Thyroid gland (tissue), 4 donors: ENCODE measurements at places on chromosomes 12 and 14.

- DNase-seq, result no peak
Observed at GRCh38 chr14:93249128-93249831, 42.2 kb downstream of the UBR7 start.

GRCh38 chr14:22517117-22517720 is 71.8 kb downstream of the DAD1 start:
- no peak for DNase-seq

DNA sequence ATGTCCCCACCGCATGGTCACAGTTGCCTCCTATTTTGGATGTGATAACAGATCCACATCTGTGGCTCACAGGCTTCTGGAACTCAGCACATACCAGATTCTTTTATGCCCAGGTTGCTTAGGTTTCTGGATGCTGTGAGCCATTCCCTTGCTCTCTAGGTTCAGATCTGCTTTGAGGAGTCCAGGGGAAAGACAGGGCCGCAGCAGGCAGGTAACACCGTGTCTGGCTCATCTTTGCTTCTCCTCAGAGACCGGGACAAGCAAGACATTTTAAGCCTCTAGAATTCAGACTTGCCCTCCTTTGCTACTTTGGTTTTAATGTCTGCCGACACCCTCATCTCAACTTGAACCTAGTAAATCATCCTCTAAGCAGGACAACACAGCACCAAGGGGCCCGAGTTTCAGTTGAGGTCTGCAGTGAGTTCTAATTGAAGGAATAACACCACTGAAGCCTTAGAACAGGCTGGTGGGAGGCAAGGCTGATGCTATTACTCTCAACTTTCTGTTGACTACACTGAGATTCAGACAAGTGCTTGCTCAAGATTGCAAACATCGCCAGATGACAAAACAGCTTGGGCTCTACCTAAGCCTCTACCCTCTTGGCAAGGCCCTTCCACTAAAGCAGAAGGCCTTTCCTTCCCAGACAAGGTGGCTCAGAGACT is 55.3 kb downstream of the MDM2 start:
- no peak for DNase-seq

DNA sequence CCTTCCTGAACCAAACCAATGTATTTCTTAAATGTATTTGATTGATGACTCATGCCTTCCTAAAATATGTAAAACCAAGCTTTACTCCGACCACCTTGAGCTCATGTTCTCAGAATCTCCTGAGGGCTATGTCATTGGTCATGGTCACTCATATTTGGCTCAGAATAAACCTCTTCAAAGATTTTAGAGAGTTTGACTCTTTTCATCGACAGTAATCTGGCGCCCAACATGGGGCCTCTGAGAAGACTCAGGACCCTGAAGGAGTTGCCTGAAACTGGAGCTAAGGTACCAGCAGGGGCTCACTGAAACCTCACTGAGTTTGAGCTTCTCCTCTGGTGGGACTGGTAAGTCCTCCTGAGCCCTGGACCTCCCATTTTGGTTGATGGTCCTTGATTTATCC is 17.2 kb upstream of the PSMC1 start:
- no peak for DNase-seq

- DNase-seq, result no peak
Observed at GRCh38 chr12:107544937-107545336, 140.7 kb upstream of the PWP1 start.

DNA sequence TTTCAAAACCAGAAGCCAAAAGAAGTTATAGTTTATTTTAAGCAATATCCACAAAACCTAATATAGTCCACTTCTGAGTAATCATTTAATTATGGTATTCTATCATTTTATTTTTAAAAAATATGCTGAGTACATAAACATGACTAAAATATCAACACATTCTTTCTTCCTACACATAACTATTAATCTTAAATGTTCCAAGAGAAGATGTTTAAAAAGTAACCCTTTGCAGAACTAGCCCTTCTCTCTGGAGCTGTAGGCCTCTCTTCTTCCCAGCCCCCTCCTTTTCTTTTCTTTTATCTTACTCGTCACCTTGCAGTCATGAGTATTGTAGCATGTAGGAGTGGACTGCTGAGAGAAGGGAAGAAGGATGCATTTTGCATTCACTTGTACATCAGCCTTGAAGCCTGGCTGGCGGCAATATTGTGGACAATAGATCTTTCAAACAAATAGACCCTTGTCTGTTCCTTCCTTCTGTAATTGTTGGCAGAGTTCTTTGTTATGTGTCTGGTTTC is 941.9 kb downstream of the NRXN3 start:
- no peak for DNase-seq

GRCh38 chr14:50082784-50083466 is 33.4 kb downstream of the VCPKMT start:
- no peak for DNase-seq

DNA sequence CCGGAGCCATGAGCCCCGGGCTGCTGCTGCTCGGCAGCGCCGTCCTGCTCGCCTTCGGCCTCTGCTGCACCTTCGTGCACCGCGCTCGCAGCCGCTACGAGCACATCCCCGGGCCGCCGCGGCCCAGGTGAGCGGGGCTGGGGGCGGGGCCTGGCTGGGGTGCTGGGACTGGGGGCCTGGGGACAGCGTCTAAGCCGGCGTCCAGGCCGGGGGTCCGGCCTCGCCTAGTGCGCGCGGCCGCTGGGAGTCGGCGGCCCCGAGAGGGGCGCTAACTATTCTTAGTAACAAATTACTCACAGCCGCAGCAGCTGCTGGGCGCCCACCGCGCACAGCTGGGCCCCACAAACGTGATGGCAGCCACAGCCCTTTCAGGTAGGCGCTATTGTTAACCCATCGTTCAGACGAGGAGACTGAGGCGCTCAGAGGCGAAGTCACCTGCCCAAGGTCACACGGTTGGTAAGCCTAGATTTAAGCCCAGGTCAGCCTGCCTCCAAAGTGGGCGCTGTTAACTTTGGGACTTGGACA is 374 bp downstream of the CYP46A1 start:
- no peak for DNase-seq

DNA sequence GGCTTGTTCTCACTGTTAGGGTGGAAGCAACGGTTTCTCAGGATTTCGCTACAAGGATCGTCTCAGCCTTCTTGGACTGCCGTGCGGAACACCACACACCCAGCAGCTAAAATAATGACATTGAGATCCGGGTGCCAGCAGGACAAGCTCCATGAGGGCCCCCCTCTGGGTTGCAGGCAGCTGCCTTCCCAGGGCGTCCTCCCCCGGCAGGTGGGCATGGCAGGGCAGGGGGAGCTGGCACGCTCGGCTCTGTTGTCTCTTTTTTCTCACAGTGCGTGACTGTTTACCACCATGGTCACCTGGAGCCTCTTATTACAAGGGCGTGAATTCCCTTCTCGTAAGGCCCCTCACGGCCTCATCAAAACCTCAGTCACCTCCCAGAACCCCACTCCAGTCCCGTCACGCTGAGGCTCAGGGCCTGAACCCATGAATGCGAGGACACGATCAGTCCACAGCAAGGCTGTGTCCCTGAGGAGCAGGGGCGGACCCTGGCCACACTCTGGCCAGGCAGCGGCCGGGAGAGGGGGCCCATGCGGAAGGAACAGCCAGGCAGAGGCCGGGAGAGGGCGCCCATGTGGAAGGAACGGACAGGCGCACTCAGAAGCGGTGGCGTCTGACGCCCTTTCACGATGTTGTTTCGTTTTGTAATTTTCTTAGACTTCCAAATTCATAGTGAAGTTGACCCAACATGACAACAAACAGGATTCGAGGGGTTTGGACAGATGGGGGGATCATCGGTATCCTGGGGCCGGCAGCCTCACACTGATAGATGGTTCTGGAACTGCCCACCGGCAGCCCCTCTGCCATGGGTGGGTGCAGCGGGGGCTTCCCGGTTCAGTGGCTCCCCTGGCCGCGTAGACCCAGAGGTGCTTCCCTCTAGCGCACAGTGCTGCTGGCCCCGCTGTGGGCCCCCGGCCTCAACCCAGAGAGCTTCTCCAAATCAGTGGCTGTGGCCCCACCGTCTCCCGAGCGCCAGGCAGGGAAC is 10.0 kb downstream of the LRCOL1 start:
- DNase-seq, result peak; percentile 79

- DNase-seq, result no peak
Observed at GRCh38 chr14:36619131-36619530, 36.7 kb upstream of the NKX2-8 start.

- DNase-seq, result no peak
Observed at GRCh38 chr12:76916170-76916540, 37.3 kb upstream of the CSRP2 start.

DNA sequence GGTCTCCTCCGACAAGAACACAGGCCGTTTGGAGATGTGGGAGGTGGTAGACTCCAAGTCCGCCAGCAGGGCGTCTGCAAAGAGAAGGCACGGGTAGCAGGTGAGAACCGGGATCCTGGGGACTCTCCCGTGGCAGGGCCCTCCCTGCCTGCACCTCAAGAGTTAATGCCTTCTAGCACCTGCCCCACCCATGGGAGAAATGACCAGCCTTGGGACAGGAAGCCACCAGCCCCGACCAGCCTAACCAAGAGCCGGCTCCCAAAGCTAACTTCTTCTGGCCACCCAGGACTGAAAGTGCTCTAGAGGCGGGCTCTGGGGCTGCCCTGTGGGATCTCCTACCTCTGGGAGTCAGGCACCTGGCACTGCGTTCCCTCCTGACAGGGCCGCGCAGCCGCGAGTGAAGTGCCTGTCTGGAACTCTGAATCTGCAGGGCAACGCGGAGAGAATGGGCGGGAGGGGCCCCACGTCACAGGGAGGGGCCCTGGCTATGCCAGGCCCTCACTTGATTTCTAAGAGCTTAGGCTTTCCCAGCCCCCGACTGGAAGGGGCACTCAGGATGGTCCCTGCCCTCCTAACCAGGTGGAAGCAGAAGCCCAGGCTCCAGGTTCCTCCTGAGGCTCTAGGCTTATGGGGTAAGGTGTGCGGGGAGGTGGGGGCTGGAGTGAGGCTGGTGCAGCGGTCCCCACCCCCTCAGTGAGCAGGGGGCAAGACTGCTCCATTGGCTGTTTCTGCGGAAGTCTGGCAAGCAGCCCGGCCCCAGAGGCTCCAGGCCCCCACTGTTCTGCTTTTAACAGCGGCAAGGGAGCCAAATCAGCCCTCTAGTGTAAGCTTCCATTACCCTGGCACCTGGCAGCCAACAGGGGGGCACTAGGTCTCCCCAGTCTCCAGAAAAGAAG is 23.6 kb upstream of the RPLP0 start:
- DNase-seq, result peak; percentile 94

- no peak for DNase-seq
Observed at GRCh38 chr14:72787841-72788240, 106.1 kb downstream of the DPF3 start.

GRCh38 chr12:1716911-1717310 is 26.0 kb downstream of the ADIPOR2 start:
- no peak for DNase-seq

- no peak for DNase-seq
Observed at GRCh38 chr12:27453421-27453820, 6.9 kb downstream of the SMCO2 start.

- DNase-seq, result no peak
Observed at GRCh38 chr12:88895634-88896033, 315.4 kb upstream of the KITLG start.

GRCh38 chr12:40701756-40702155 is 9.5 kb downstream of the CNTN1 start:
- DNase-seq, result no peak

GRCh38 chr12:98819821-98820404 is 174.8 kb downstream of the APAF1 start:
- no peak for DNase-seq

- no peak for DNase-seq
Observed at GRCh38 chr12:9039397-9039977, 50.1 kb downstream of the KLRG1 start.

DNA sequence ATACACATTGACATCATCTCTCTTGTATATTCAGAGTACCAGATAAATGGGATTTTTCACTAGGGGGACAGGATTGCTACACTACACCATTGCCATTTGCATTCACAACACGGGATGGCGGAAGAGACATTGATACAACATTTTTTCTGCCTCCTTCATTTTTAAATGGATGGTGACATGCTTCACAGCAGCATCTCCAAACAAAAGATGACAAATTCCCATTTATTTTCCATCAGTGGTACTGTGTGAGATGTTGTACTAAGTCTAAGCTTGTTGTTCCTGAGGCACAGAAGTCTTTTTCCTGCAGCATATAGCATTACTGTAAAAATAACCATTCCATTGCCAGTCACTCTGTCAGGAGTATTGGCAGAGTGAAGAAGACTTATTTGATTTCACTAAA is 912.7 kb downstream of the NRXN3 start:
- no peak for DNase-seq

GRCh38 chr12:45781080-45781479 is 51.6 kb downstream of the ARID2 start:
- no peak for DNase-seq

GRCh38 chr14:26385310-26385709 is 212.5 kb downstream of the NOVA1 start:
- no peak for DNase-seq

- DNase-seq, result peak; percentile 42
Observed at GRCh38 chr14:103393676-103394626, 8.7 kb downstream of the MARK3 start.
